Dorsolateral prefrontal cortex (tissue), 122 donors: ENCODE measurements at places on chromosomes 2 and 18.
A peak's percentile ranks its signal among the peaks of the same experiment; 100 is the strongest.

DNA sequence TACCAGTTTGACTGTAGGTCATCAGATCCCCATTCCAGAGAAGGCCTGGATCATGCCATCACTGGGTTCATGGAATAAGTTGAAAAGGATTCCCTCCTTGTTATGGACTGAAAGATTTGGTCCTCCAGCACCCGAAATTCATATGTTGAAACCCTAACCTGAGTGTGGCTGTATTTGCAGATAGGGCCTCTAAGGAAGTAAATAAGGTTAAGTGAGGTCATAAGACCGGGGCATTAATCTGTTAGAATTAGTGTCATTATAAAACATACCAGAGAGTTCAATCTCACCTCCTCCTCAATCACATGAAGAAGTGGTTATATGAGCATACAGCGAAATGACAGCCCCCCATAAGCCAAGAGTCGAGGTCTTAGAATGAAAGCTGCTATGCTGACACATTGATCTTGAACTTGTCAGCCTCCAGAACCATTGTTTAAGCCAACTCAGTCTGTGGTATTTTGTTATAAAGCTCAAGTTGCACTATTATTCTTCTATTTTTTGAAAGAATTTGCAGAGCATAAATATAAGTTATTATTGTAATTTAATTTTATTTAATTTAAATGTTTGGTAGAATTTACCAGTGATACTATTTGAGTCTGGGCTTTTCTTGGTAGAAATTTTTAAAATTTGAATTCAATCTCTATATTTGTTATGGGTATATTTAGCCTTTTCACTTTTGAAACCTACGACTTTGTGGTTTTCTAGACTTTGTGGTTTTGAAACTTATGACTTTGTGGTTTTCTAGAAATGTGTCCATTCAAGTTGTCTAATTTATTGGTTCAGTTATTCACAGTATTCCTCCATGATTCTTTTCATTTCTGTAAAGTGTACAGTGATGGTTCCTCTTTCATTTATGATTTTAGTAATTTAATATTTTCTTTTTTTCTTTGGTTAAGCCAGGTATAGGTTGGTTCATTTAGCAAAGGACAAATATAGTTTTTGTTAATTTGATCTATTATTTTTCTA lies 1206.7 kb upstream of the CDH2 start:
- no peak for DNase-seq

DNA sequence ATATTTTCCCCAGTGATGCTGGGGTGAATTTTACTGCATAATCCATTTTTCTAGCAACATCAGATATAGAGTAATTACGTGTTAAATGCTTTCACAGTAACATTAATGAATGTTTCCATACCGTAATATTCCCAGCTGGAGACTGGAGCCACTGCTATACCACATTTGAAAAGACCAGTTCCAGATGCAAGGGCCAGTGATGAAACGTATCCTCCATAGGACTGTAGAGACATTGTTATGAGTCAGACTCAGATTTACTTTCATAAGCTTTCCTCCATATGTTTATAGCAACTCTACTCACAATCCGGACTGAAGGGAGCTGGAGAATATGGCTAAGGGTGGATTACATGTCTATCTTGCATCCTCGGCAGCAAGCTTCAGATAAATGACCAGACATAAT lies 22.7 kb upstream of the GCG start:
- no peak for DNase-seq

DNA sequence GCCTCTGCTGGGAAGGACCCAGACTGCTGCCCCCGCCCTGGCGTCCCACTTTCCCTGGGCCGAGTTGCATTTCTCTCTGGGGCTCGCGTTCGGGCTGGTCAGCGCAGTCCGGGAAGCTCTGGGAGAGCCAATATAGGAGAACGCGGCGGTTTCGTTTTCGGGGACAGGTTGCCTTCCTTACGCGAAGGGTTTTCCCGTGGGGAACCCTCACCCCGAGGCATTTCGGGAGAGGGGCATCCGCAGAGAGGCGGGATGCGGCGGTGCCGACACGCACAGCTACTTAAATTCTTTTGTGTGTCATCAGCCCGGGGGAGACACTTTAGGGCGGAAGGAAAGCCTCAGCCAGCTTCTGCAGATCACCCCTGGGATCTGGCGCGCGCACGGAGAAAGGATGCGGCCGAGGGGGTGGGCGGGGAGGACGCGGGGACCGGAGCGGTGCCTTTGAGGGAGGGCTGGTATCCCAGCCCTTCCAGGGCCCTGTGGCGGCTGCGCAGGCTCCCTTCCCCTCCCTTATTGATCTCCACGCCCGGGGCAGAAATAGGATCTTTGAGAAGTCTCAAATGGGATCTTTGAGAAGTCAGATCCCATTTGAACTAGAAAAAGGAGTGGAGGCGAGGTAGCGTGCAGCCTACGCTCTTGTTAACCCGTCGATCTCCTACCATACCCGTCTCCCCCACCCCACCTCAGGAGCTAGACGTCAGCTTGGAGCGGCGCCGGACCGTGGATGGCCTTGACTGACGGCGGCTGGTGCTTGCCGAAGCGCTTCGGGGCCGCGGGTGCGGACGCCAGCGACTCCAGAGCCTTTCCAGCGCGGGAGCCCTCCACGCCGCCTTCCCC lies 1.2 kb downstream of the GATA6 start:
- no peak for DNase-seq

DNA sequence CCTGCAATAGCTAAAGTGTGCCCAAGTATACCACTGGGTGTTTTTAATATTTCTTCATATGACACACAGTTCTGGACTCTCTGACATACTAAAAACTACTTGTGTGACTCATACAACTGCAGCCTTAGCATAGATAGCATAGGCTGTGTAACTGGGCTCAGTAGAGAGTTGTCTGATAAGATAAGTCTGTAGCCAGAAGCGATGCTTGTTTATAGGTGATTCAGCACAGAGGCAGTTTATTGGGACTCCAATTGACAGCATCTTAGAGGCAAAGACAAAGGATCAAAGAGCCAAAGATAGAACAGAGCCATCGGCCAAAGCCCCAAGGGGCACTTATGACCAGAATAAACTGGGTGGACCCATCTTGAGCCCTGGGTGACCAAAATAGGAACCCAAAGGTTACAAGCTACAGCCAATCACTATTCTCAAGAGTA lies 42.3 kb downstream of the AAK1 start:
- no peak for DNase-seq

GRCh38 chr2:169716238-169716886 lies 17.3 kb upstream of the KLHL23 start:
- no peak for DNase-seq

GRCh38 chr2:49973917-49974368 lies 819.6 kb upstream of the FSHR start:
- peak; percentile 96 for DNase-seq

DNA sequence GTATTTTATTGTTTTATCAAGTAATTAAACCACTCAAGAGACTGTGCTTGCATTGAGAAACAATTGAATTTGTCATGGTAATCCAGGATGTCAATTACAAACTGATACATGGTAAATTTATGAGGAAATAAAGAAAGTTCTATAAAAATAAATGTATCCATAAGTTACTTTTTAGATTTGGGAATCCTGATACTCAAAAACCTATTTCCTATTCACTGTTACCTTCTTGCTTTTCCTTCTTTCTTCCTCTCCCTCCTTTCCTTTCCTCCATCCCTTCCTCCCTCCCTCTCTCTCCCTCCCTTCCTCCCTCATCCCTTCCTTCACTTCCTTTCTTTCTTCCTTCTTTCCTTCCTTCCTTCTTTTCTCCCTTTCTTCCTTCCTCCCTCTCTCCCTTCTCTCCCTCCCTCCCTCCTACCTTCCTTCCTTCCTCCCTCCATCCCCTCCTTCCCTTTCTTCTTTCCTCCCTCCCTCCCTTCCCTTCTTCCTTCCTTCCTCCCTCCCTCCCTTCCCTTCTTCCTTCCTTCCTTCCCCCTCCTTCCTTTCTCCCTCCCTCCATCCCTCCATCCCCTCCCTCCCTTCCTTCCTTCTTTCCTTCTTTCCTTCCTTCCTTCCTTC lies 1299.1 kb upstream of the ZEB2 start:
- no peak for DNase-seq

DNA sequence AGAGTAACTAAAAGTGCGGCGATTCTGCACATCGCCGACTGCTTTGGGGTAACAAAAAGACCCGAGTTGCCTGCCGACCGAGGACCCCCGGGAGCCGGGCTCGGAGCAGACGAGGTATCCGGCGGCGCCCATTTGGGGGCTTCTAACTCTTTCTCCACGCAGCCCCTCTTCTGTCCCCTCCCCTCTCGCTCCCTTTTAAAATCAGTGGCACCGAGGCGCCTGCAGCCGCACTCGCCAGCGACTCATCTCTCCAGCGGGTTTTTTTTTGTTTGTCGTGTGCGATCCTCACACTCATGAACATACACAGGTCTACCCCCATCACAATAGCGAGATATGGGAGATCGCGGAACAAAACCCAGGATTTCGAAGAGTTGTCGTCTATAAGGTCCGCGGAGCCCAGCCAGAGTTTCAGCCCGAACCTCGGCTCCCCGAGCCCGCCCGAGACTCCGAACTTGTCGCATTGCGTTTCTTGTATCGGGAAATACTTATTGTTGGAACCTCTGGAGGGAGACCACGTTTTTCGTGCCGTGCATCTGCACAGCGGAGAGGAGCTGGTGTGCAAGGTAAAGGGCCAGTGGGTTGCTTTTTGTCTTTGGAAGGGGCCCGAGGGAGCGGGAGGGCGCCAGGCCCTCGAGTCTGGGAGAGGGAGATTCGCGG lies 1.4 kb downstream of the TRIB2 start:
- no peak for DNase-seq

- no peak for DNase-seq
Measured at GRCh38 chr2:108219688-108220087, 20.1 kb upstream of the SULT1C3 start.

DNA sequence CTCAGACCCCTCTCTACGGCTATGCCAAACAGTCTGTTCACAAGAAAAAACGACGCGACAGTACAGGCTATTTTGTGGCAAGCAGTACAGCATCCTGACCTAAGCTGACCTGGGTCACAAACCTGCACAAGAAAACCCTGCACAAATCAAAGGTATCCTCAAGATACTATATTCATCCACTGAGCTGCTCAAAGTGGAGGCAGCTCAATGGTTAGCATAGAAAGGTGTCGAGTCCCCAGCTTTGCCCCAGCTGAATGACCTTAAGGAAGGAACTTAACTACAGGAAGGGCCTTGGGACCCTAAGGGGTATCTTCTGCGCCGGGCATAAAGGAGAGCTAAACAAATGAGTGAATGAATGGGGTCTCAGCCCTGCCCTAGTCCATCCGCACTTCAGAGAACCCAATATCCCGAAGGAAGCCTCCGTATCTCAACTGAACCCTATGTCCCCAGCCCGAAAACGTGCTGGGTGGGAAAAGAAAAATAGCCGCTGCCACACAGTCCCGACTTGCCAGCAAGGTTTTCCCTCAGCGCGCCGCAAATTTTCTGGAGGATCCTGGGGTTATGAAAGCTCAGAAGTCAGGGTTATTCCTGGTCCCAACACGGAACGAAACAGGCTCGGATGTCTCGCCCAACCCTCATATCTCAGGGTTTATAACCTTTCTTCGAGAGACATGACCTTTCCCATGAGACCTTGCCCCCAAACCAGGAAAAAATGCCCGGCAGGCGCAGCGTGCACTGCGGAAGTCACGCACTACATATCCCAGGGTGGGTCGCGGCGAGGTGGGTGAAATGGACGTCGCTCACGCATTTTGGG lies at the start of gene FASTKD1:
TSS of gene FASTKD1 (minus strand) at position 706 of the 814 bp plus-strand sequence. CDS start 1,836 bp downstream, outside the sequence.
- DNase-seq: peak; percentile 93

DNA sequence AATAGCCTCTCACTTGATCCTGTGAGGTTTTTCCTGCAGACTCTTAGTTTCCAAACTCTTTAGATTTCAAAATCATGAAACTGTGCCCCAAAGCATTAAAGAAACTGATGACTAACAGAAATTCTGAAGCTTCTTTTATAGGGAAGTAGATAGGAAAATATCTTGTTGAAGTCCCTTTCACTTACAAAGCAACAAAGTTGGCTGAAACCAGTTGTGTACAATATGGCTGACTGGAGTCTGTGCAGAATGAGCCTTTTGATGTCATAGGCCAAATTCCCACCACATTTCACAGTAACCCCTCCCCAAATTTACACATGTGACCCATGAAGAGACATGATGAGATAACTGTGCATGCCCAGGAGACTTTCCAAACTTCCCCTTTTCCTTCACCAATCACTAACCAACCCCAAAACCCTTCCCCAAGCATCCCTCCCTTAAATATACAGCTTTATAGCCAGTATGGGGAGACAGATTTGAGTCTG lies 61.7 kb upstream of the NCK2 start:
- no peak for DNase-seq

DNA sequence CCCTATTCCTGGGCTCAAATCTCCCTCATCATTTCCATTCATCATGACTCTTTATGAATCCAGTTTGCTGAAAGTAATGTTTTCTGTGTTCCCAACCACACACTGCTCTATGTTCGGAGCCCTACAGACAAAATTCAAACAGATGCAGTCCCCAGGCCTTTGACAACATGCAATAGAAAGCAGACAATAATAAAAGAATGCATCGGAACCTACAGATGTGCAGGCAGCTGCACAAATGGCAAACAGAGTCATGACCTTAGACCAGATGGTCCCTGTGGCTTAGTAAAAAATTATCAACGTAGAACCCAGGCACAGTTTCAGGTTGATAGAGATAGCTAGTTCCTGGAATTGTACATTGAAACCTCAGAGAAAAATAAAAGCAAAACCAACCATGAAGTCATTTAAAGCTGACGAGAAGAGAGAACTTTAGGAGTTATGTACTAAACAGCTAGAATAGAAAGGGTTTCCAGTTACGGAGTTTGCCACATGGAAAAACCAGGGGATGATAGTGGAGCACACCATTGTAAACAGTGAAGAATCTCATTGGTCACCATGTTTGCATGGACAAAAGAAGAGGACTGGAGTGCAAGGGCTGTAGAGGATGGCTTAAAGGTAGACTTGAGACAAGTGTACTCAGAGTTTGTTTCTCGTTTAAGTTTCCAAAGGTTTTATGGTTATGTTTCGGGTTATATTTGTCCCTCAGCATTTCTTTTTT lies 23.2 kb upstream of the ACVR1 start:
- no peak for DNase-seq

GRCh38 chr2:18987592-18988073 lies 370.8 kb downstream of the OSR1 start:
- DNase-seq: peak; percentile 44

DNA sequence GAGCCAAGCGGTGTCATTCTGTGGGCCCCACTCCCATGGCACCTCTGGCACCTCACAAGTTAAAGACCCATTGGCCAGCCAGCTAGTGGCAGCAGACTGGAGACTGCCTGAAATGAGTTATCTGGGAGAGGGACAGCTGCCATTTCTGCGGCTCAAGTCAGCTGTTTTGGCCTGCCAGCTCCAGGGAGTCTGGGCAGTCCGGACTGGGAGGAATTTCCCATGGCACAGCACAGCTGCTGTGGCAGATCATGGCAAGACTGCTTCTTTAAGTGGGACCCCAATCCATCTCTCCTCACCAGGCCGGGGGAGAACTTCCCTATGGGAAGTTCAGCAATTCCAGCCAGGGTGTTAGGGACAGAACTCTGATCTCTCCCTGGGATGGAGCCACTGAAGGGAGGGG lies 2187.6 kb upstream of the CELF4 start:
- no peak for DNase-seq
